Hematopoietic multipotent progenitor cell treated with erythropoietin and hydrocortisone succinate and interleukin-3 and kit ligand, for 4 days (in vitro differentiated cells): ENCODE measurements at places on chromosomes 7 and 10.

- no peak for DNase-seq
These were observed 55.8 kb upstream of the DYNC1I1 start for GRCh38 chr7:95716357-95717122.

GRCh38 chr7:69588773-69589172 lies 9.5 kb upstream of the AUTS2 start:
- DNase-seq = no peak

DNA sequence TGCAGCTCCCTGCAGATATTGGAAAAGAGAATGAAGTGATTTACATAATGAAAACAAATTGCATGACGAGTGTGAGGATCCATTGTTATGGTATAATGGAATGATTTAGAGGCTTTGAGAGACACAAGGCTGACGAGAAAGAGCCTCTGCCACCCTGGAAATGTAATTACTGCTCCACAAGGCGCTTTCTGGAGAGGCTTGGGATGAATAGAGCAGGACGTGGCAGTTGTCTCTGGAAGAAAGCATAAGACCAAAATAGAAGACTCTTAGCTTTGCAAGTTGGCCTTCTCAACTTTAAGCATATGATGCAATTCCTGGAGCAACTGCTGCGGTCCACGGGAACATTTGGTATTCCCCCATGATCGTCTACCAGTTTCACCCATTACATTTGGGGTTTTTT lies 181.9 kb upstream of the TCF7L2 start:
- DNase-seq = no peak

GRCh38 chr7:36037121-36037662 lies 115.9 kb upstream of the EEPD1 start:
- DNase-seq = peak; percentile 87

DNA sequence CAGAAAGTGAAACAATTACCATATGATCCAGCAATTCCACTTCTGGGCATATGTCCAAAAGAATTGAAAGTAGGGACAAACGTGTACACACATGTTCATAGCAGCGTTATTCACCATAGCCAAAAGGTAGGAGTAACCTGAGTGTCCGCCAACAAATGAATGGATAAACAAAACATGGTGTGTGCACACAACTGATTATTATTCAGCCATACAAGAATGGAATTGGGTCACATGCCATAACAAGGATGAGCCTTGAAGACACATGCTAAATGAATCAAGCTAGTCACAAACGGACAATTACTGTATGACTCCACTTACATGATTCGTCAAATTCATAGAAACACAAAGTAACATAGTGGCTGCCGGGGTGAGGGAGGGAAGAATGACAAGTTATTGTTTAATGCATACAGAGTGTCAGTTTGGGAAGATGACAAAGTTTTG lies 4.1 kb upstream of the OIT3 start:
- no peak for DNase-seq

- no peak for DNase-seq
These were observed 255.2 kb downstream of the MDFIC start for GRCh38 chr7:115177103-115177502.

GRCh38 chr10:129505500-129506075 lies 38.5 kb downstream of the MGMT start:
- no peak for DNase-seq

GRCh38 chr10:69092959-69093850 lies 5.3 kb downstream of the SRGN start:
- DNase-seq = peak; percentile 94

DNA sequence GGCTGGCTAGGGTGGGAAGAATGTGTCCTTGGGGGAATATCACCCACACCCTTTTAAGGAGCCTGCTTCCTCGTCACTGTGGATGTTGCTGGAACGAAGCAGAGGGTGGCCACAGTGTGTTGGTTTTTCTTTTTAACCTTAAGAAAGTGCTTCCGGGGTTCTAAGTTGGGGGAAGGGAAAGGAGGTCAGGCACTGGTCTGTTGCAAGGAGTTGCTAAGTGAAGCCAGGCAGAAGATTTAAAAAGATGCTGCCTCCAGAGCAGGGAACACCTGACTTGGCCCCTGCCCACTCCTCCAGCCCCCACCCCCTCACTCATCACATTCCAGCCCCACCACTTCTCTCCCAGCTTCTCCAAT lies 213.1 kb downstream of the EMX2 start:
- DNase-seq = no peak

DNA sequence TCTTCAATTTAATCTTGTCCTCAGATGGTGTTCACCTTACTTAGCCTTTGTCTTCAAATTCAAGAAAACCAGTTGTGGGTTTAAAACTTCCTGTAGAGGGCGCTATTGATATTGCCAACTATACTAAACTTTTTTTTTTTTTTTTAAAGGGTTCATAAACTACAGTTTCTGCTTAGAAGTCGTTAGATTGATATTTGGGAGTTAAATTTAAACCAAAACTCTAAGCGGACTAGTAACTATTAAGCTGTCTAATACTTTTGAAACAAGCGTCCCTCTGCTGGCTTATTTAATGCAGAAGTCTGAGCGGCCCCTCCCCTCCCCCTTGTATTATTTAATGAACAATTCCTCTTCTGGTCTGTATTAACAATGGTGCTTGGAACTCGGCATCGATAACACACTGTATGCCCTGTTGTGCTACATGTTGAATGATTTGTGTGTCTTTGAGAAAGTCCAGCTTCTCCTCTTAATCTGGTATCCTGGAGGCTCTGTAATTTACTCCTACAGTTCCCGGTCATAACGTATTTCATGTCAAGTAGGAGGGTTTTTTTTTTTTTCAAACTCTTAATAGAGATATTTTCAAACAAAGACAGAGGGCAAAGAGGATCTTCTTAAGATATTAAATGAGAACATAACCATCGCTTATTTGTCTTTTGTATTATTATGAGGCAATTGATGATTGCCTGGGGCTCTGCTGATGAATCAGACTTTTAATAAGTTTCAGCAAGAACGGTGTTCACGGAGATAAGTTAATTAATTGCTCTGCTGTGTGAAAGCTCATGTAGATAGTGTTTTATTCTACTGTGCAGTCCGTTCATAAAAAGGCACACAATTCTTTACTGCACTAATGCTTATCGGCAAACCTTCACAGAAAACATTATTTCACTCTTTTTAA lies 22.6 kb upstream of the CREB5 start:
- peak; percentile 86 for DNase-seq

DNA sequence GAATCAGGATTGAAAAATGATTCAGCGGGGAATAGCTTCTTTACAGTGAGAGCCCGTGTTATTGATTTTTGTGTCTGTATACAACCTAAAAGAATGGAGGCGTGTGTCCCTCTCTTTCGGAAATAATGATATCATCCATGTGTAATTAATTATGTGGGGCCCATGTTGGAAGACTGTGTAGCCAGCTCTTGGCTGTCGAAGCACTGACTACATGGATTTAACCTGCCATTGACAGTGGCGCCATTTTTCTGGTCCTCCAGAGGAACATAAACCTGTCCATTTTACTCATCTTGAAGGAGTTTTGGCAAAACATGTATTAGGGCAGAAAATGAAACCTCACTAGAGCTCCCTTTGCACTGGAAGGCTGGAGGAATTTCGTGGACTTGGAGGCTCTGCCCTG lies 119.6 kb downstream of the ITIH5 start:
- DNase-seq = no peak

GRCh38 chr7:64581926-64582894 lies 19.3 kb upstream of the ZNF680 start:
- peak; percentile 61 for DNase-seq

- DNase-seq = no peak
These were observed 35.8 kb downstream of the ACSL5 start for GRCh38 chr10:112409755-112410154.

DNA sequence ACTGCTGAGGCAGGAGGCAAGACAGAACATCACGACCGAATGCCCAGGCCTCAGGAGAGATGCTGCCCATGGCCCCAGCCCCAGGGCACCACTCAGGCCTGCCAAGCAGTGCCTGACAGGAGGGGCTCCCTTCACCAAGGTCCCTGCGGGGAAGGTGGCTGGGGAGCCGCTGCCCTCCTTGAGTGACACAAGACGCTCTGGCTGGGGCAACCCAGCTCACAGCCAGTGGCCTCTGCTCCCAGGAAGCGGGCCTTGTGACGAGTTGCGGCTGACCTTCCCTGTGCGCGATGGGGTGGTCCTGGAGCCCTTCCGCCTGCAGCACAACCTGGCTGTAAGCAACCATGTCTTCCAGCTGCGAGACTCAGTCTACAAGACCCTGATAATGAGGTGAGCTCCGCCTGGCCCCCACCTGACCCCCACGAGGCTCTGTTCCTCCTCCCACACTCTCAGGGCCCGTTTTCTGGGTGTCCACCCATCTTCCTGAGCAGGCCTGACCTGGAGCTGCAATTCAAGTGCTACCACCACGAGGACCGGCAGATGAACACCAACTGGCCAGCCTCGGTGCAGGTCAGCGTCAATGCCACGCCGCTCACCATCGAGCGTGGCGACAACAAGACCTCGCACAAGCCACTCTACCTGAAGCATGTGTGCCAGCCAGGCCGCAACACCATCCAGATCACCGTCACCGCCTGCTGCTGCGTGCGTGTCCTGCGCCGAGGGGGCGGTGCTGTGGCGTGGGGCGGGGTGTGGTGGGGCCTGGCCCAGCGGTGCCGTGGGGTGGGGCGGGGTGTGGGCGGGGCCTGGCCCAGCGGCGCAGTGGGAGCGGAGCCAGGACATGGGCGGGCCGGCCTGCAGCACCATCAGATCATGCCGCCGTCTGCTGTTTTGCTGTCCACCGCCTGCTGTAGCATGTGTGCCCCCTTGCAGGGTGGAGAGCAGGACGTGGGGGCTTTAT lies 12.8 kb downstream of the ZMIZ2 start:
- DNase-seq = no peak

- no peak for DNase-seq
These were observed 28.1 kb downstream of the LRRC4 start for GRCh38 chr7:128003167-128003566.

GRCh38 chr7:150992833-150993302 lies 2.1 kb downstream of the NOS3 start:
- peak; percentile 80 for DNase-seq
